DMS79 (cell line): ENCODE measurements at places on chromosomes 11 and 22.

- DNase-seq = no peak
These were observed 1.9 kb downstream of the SYVN1 start for GRCh38 chr11:65132238-65132987.

GRCh38 chr22:30680991-30681770 is 13.5 kb upstream of the OSBP2 start:
- no peak for DNase-seq

DNA sequence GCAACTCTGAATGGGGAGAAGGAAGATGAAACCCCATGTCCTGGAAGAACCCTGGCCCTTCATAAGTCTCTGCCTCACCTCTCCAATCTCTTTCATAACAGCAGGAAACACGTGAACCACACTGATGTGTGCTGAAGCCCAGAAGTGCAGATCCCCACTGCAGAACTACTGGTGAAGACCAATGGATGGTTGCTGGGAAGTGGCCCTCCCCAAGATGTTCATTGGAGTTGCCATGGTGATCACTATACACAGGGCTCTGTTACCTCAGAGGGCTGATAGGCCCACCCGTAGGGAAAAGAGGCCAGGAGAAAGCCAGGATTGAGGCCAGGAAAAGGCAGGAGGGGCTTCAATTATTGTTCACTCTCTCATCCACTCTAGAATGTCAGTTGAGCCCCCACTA is 11.6 kb downstream of the TST start:
- DNase-seq = no peak

DNA sequence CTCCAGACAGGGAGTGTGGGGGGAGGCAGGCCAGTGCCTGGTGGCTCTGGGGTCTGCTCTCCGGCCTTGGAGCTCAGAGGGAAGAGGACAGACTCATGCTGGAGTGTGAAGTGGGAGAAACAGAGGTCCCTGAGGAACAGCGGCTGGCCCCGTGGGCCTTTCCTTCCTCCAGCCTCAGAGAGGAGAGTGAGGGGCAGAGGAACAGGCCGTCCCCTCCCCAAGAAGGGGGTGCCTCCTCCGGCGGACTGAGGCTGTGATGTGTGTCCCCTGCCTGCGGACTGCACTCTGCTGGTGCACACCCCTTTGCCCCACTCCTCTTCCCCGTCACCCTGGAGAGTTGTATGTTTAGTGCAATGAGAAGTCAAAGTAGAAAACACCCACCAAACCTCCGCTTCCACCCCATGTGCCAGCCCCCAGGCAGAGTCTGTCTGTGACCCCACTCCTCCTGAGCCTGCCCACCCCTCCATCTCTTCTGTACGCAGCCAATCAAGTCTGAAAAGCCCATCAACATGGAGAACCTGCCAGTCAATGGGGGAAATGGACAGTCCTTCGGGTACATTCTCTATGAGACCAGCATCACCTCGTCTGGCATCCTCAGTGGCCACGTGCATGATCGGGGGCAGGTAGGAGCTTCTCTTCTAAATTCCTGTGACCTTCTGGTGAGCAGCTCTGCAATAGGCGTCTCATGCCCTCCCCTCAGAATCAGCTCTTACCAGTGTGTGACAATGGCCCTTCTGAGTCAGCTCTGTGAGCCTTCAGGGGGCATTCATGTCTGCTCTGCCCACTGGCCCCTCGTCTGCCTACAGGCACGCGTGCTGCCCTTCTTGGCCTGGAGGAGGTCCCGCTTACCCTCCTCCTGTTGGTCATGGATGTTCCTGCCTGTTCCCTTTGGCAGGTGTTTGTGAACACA is 39.0 kb downstream of the GLB1L2 start:
- DNase-seq = no peak

GRCh38 chr11:28759311-28759710 is 651.1 kb downstream of the METTL15 start:
- no peak for DNase-seq
